CD8-positive, alpha-beta memory T cell (primary cell): ENCODE measurements at places on chromosomes 7 and 10.

DNA sequence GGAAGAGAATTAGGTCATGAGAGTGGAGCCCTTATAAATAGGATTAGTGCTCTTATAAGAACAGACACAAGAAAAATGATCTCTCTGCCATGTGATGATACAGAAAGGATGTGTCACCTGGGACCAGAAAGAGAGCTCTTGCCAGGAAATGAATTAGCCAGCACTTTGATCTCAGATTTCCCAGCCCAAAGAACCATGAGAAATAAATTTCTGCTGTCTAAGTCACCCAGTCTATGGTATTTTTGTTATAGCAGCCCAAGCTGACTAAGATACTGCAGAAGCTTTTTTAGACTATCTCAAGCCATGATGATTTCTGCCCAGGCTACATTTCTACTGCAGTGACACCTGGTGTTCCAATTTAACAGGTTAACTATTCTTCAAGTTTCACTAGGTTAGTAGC, 84.8 kb downstream of the RSU1 start:
- no peak for DNase-seq

DNA sequence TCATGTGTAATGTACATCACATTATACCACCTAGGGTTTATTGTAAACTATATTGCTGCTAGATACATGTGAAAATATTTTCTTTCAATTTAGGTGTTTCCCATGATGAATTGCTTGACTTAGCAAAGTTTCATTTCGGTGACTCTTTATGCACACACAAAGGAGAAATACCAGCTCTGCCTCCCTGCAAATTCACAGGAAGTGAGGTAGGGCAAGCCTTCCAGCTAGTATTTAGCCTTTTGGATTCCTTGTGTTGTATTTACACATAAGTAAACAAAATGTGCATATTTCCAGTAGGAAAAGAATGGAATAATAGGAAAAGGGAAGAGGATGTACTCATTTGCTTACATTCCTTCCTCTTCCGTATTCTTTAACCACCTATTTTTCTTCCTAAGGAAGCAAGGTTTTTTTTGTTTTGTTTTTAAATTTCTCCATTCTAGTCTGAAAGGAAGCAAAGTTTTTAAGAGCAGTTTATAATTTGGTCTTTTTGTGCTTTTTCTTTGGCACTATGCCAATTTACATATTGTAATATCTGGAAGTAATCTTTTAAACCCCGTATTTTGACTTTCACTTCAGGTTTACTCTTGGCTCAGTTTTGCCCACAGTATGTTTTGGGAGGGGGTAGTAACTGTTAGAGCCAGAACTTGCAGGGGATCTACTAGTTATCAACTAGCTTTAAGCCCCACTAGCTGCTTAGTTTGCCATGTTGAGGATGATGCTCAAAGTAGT, 10.4 kb downstream of the PMPCB start:
- DNase-seq: no peak

DNA sequence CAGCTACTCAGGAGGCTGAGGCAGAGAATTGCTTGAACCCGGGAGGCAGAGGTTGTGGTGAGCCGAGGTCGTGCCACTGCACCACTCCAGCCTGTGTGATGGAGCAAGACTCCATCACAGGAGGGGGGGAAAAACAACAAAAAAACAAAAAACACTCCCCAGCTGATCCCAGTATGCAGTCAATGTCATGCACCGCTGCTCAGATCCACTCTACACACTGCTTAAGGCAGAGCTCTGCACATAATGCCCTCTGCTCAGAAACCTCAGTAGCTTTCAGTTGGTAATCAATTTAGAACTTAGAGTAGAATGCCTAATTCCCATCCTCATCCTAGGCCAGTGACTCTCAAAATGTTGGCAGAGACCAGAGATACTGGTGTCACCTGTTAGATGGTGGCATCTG, 43.9 kb downstream of the PDSS1 start:
- no peak for DNase-seq

GRCh38 chr10:49488056-49488717, 50.7 kb downstream of the ERCC6 start:
- no peak for DNase-seq

DNA sequence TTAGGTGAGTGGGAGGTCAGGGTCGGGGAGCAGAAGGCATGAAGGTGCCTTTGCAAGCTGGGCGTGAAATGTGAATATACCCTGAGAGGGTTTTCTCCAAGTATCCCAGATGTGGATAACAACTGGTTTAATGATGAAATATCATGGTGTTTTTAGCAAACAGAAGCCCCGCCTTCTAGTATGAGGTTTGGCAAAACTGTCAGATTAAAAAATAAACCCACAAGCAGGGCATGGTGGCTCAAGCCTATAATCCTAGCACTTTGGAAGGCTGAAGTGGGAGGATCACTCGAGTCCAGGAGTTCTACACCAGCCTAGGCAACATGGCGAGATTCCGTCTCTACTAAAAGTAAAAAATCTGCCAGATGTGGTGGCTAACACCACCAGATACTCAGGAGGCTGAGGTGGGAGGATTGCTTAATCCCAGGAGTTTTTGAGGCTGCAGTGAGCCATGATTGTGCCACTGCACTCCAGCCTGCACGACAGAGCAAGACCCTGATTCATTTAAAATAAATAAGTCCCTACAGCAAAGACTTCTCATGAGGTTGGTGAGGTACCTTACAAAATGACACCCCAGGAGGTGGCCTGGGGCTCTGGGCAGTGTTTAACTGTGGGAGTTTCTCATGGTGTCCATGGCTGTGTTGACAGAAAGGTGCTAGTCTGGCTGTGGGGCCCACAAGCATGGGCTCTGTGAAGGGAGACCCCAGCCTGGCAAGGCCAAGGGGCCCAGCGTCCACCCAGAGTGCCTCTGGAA, 6.7 kb upstream of the PWWP2B start:
- no peak for DNase-seq

DNA sequence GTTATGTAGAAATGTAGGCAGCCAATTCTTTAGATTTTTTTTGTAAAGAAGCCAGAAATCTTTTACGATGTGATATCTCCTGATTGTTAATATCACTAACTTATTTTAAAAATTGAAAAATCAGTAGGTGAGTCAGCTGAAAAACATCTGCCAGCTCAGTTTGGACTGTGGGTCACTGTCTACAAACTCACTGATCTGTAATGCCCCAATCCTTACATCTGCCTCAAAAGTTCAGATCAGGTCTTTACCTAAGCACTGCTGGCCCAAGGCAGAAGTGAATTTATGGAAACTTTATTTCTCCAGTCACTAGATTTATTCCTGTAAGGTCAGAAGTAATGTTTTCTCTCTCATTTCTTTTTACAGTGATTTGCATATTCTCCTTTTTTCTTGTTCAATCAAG, 31.0 kb upstream of the FAM13C start:
- no peak for DNase-seq

DNA sequence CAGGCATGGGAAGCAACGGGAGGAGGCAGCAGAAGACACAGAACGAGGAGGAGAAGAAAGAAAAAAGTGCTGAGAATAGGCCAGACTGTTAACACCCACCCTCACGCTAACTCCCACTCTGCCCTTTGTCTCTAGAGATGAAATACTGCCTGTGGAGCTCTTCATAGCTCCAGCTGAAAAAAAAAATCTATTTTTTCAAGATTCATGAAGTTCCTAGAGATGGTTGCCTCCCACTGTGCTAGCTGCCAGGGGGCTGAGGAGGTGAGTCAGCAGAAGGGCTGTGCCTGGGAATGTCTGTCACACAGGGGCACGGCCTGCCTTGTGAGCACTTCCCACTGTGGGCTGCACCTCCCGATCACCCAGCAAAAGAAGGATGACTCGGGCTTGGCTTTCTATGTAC, 144.5 kb downstream of the RNF216 start:
- DNase-seq: no peak
